ENCODE measurements at places on chromosomes 13 and 19.

DNA sequence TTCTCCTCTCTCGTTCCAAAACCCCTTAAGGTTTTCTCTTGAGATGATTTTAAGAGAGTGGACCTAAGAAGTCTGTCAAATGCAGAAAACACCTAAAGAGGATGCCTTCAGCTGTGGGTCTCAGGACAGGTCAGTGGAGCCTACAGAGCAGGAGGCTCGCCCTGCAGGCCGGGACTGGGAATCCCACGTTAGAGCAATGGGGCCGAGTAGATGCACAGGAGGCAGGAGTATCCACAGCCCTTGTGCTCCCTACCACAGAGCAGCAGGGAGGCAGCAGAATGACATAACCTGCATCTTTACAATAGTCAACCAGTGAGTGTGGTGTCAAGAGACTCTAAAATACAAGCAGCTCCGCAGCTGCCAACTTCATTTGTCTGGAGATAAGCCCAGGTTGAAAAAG lies 229.4 kb downstream of the MTUS2 start:
- no peak for DNase-seq

DNA sequence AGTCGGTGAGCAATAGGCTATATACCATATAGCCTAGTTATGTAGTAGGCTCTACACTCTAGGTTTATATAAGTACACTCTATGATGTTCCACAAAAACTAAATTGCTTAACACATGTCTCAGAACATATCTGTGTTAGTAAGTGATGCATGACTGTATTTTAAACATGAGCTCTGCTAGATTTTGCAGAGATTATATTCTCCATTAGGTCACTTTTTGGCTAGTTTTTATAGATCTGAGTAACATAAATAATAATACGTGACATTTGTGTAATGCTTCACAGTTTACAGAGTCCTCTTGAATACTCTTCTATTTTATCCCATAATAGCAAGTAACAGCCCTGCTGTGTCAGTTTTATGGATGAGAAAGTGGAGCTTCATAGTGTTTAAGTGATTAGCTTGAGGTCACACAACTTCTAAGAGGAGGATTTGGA lies 47.8 kb downstream of the NDFIP2 start:
- peak; percentile 6 for DNase-seq

GRCh38 chr13:60351326-60351725 lies 45.7 kb upstream of the TDRD3 start:
- DNase-seq: no peak

- no peak for DNase-seq
Observed at GRCh38 chr19:42657556-42657955, 62.8 kb upstream of the CEACAM8 start.

DNA sequence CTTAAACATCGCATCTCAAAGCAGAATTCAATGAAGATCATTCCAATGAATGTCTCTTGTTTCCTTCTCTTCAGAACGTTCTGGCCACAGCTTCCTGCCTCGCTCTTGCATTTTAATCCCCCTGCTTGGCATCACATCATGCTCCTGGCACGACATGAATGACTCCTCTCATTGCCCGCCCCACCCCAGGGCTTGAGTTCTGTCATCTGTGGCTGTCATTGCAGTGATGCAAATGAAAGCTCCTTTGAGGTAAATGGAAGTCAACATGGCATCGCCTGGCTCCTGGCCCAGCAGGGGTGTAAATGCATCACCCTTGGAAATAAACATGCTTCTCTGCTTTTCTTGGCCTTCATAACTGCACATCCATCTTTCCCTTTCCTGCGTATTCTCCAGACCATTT lies 48.6 kb downstream of the SCEL start:
- DNase-seq: no peak

DNA sequence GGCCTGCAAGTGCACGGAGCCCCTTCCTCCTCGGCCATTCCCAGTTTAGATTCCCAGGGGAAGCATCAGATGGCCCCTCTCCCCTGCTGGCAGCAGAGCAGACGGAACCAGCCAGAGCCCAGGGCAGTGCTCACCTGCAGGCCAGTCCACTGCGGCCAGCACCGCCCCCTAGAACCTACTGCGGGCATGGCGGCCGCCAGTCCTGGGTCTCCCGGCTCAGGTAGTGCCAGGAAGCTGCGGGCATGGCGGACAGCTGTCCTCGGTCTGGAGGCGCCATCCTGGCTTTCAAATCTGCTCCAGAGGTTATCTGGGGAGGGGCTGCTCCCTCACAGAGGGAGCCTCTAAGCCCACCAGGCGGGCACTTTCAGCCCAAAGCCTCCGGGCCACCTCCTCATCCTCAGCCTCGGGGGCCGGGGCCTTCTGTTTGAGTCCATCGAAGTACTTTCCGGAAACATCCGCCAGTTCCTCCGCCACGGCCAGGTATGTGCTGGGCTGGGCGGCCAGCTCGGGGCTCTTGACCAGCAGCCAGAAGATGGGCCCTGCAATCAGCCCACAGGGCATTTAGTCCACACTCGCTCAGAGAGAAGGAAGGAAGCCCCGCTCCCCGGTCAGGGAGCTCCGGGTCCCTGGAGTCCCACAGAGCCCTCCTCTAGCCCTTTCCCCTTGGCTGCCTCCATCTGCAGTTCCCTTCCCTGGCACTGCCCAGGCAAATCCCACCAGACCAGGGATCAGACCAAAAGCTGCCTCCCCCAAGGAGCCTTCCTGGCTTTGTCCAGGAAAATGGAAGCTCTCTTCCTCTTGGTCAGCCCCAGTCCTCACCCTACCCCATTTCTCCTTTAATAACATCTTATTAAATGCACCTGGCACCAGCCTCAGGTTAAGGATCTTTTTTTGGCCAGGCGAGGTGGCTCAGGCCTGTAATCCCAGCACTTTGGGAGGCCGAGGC lies 7.0 kb upstream of the GP6 start:
- no peak for DNase-seq

DNA sequence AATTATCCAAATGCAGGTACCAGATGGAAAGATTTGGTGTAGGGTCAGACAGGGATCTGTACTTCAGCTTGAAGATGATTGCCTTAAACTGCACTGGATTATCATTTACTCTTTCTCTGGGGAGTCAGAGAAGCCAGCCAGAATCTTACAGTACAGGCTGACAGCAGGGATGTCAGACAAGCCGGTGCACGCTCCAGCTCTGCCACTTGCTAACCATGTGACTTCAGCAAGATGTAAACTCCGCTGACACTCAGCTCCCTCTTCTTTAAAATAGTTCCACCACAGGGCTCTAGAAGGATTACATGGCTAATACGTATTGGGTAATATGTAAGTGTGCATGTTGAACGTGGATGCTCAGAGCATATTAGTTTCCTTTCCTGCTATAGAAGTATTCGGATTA lies 251.4 kb upstream of the MAB21L1 start:
- DNase-seq: peak; percentile 81

- no peak for DNase-seq
Observed at GRCh38 chr13:40590112-40590862, 76.2 kb downstream of the FOXO1 start.

DNA sequence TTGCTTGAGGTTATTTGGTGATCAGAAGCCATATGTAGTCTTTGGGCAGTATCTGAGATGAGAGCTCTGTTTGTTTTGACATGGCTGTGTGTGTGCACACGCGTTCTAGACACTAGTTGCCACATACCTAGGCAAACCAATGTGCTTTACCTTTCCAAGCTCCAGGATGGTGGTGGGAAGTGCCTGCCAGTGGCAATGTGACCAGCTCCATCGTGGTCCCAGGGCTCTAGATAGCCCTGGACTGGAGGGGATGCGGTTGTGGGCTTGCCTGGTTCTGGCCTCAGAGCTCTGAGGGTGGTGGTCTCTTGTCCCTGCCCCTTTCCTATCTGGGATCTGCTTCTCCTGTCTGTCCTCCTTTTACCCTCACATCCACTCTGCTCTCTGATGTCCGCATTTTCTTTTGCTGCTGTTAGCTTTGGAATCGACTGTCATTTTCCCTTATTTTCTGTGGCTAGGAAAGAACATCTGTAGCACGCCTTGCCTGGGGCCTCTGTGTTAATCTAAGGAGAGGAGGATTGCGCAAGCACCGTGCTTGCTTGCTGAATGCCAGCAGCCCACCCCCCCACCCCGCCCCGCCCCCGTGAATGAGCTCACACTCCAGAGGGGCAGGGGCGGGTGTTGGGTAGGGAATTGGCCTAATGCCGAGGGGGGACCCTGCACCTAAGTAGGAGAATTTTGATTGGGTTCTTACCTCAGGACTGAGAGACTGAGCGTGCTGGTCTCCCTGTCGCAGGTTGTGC lies 89.5 kb downstream of the ARHGEF7 start:
- no peak for DNase-seq

DNA sequence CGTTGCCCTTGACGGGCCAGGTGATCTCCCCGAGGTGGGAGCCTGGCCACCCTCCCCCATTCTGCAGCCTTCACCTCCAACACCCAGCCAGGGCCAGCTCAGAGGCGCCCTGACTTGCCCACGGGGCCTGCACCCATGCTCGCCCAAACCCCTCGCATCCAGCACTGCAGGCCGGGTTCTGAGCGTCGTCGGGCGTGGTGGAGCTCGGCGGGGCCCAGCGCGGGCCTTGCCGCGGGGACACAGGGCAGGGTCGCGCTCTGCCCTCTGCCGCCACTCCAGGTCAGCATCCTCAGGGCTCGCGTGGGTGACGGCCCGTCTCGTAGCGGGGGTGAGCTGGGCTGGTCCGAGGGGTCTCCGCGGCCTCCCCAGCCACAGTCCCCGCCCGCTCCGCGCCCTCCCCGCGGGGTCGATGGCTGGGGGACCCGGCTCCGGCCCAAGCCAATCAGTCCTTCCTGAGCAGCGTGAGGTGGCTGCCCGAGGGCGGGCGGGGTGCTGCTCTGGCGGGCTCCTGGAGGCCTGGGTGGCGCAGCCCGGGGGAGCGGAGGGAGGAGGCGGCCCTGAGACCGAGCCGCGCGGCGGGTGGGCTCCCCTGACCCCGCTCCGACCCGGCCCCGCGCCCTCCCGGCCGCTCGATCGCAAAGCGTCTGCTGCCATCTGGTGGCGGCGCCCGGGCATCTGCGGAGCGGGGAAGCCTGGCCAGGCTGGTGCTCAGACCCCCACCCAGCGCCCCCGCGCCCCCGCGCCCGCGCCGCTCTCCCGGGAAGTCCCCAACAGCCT lies 61.4 kb downstream of the CCNE1 start:
- DNase-seq: peak; percentile 74

DNA sequence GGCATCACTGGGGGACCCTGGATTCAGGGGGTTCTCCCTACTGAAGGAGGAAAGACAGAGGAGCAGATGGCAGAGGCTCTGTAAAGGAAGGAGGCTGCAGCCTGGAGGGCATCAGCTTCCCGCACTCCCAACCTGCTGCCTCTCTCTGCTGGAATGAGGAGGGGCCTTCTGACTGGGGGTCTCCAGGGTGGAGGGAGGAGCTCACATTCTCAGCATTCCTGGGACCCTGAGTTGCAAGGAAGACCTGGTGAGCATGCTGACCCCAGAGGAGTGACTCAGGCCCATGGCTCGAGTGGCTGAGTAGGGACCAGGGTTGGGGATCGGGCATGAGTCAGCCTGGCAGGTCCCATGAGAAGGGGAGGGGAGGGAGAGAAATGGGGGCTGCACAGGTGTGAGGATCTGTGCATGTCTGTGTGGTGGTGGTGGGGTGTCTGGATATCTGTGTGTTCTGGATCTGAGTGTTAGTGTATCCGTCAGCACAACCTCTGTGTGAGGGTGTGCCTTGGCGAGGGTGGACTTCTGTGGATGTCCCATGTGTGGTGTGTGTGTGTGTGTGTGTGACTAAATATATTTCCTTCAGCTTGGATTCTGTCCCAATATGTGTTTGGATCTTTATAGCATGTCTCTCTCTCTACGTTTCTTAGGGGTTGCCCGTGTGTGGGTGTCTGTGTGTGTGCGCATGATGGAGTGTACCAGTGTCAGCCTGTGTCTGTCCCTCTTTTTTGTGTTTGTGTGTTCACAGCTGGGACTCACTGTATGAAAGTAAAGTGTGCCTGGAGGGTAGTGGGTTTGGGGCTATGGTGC lies 4.6 kb downstream of the AXL start:
- DNase-seq: no peak

DNA sequence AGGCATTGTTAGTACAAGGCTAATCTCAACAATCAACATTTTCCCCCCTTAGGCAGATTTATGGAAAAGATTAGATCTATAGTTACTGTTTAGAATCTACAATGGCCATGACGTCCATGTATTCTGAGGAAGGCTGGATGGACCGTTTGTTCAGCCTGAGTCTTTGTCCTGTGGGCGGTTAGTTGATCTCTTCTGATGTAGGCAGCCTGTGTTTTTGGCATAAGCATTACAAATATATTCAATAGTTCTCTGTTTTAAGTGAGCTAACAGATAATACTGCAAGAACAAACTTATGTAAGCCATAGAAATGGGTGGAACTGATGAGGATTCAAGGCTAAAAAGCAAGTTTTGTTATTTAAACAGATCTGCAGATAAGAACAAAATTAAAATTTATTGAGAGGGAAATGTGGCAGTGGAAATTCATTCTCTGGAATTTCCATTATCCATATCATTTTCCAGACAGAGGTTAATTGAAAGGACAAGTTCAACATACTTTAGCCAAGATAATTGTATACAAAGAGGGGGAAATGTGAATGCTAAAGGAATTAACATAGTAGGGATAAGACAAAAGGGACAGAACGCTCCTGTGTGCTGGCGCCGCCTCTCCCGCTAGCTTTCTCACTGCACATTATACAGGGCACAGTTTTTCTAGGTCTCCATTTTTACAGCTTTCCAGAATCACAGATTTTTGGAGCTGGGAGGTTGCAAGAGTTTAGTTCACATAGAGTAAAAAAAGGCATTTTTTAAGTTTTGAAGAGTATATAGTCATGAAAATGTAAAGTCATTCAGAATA lies 48.6 kb downstream of the FAM124A start:
- DNase-seq: no peak

GRCh38 chr13:77774181-77774580 lies 76.7 kb downstream of the SLAIN1 start:
- DNase-seq: no peak

DNA sequence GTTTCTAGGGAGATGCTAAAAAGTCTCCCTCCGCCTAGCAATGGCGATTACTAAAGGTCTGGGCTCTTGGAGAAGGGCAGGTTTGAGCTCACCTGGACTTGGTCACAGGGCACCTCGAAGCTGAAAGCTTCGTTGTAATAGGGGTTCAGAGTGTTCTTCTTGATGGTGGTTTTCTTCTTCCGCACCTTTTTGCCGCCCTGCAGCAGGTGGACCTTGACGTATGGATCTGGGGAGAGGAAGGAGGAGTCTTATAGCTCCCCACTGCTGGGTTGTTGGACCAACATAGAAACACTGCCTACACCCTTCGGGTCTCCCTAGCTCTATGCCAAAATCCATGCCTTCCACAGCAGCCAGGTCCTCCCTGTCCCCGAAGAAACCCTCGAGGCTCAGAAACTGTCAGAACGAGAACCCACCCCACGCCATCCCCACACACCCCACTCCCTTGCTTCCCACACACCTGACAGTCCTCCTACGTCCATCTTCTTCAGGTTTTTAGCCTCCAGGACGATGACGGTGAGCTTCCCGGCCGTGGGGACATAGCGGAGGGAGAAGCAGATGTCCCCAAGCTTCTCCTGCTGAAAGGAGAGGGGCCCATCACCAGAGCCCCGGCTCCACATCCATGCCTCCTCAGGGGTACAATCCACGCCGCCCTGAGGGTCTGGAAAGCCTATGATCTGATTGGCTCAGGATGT lies 5.5 kb downstream of the SYT5 start:
- DNase-seq: no peak

- DNase-seq: peak; percentile 40
Observed at GRCh38 chr13:27177852-27178251, 6.2 kb upstream of the USP12 start.

Measured in WERI-Rb-1 (cell line).